ENCODE measurements at places on chromosomes 5 and 9. TPM values are rescaled to one million over a fixed set of nuclear protein-coding genes. Genes with fewer than 3 reads are reported as not detected.

- H3K4me3 ChIP-seq: no peak overlapping the region
- no peaks in the 10 kb centered on the region for H3K27me3 ChIP-seq
- no peak for DNase-seq
- peaks cover 3% of the 10 kb centered on the region for H3K4me1 ChIP-seq
Measured at GRCh38 chr5:96919754-96920197, 16.1 kb upstream of the LNPEP start.

DNA sequence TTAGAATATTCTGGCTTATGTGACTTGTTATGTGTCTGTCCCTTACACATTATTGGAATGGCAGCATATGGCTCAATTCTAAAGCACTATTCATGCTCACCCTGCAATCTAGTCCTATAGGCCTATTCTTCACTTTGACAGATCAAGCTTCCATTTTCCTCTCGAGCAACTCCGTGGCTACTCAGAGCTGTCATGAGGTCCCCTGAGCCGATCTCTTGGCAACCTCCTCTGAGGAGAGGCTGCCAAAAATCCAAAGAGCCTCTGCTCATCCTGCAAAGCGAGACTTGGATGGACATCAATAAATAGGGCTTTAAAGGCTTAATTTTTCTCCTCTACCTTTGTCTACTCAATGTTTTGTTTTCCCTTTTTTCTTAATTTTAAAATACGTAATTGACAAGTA is 163.8 kb downstream of the GABRB2 start:
- no peak for DNase-seq
- H3K4me3 ChIP-seq: no peak overlapping the region
- H3K27me3 ChIP-seq: no peaks in the 10 kb centered on the region

DNA sequence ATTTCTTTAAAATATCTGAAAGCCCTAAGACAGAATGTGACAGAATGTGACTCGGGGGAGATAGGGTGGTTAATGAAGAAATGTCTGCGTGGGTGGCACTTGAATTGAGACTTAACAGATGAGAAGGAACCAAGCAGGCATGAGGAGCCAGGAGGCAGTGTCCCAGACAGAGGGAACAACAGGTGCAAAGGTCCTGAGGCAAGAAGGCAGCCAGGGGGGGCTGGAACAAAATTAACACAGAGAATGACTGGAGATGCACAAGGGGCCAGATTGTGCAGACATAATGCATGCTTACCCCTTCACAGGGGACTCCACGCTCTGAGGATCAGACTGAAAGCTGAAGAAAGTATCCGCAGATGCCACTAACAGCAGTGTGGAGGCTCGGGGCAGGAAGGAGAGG is 1.7 kb downstream of the LMAN2 start:
- no peak for DNase-seq
- peaks cover 8% of the 10 kb centered on the region for H3K4me1 ChIP-seq
- no peak overlapping the region for H3K27ac ChIP-seq
- no peaks in the 10 kb centered on the region for H3K36me3 ChIP-seq
- no peak overlapping the region for H3K4me3 ChIP-seq

DNA sequence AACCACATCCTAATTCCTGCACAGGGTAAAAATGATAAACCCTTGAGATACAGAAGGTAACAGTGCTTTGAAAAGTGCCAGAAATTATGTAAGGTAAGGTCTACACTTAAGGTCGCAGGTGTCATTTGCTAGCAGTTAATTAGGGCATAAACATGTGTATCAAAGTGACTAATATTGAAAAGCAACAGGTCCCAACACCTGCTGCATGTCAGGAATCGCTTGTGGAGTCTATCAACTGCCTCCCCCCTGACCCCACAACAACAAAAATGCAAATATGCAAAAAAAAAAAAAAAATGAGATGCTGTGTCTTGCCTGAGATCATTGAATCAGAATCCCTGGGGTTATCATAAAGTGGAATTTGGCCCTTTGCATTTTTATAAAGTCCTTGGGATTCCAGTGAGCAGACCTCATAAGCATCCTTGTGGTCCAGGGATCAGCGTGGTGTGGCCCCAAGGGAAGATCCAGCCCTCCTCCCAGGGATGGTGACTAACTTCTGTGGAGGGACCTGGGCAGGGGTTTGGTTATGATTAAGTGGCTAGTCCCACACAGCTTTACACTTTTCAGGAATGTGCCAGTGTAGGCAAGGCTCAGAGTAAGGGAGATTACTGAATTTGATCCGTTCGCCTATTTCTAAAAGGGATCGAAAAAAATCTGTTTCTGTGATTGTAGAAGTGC is 92.5 kb upstream of the TNFSF8 start:
- H3K36me3 ChIP-seq: no peaks in the 10 kb centered on the region
- no peak overlapping the region for H3K4me3 ChIP-seq
- H3K4me1 ChIP-seq: no peaks in the 10 kb centered on the region
- no peak overlapping the region for H3K27ac ChIP-seq
- H3K27me3 ChIP-seq: no peaks in the 10 kb centered on the region

The ANKDD1B gene
- 0.49 TPM for total RNA-seq

Measured in pancreas (tissue), 10 donors.